Stimulated activated naive CD4-positive, alpha-beta T cell treated with Interleukin-2 at 50 U/mL for 16 hours (primary cell): ENCODE measurements at places on chromosomes 7 and 10.
A peak's percentile ranks its signal among the peaks of the same experiment; 100 is the strongest.

DNA sequence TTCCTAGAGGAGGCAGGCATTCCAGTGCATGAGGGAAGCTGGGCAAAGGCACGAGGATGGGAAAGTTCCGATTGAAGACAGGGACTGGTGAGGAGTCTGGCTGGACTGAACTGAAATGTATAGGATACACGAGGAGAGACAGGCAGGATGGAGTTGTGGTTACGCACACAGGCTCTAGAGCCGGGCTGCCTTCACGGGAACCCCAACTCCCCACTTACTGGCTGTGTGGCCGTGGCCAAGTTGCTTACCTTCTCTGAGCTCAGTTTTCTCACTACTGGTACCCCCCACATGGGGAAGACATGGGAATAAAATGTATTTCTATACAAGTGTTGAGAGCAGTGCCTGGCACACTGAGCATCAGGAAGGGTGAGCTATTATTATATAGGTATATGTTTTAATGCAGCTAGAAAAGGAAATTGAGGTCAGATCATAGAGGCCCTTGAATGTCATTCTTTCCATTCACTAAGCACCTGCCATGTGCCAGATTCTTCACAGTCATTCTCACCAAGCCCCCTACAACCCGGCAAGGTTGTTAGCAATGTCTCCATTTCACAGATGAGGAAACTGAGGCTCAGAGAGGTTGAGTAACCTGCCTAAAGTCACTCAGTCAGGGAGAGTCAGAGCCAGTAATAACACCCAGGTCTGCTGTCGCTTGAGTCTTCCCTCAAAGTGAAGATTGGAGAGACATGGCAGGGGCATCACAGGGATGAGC lies 9.7 kb downstream of the CHST3 start:
- DNase-seq: no peak

DNA sequence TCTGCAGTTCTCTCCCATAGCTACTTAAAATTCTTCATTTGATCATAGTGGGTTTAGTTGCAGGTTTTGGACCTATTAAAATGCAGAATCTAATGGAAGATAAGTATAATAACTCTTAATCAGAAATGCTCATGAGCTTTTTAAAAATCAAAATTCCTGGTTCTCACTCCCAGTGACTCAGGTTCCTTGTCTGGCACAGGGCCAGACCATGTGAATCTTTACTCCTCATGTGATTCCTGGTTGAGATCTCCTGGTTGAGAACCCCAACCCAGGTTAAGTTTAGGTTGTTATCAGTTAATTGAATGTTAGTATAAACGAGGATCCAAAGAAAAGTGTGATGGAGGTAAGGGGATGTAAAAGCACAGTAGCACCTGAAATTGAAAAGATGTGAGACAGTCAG lies 17.5 kb upstream of the TRUB1 start:
- no peak for DNase-seq

- no peak for DNase-seq
These were observed 59.5 kb upstream of the SRPK2 start for GRCh38 chr7:105448181-105448580.

DNA sequence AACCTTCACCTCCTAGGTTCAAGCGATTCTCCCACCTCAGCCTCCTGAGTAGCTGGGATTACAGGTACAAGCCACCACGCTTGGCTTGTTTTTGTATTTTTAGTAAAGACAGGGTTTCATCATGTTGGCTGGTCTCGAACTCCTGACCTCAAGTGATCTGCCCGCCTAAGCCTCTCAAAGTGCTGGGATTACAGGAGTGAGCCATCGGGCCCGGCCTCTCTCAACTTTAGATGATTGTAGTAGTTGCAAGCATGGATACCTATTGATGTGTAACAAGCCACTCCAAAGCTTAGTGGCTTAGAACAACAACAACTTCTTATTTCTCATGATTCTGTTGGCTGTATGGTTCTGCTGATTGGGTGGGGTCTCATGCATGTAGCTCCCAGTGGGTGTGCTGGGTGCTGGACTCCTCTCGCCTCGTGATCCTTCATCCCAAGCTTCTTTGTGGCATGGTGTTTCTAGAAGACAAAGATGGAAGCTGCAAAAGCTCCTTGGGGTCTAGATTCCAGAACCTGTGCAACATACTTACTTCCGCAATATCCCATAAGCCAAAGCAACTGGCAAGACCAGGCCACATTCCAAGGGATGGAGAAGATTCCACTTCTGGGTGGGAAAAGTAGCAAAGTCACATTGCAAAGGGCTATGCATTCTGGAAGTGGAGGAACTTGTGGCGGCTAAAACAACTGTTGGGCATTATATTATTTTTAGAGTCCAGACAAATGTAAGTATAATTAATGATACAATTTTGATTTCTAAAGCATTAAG lies 37.9 kb downstream of the SKIDA1 start:
- DNase-seq: no peak

DNA sequence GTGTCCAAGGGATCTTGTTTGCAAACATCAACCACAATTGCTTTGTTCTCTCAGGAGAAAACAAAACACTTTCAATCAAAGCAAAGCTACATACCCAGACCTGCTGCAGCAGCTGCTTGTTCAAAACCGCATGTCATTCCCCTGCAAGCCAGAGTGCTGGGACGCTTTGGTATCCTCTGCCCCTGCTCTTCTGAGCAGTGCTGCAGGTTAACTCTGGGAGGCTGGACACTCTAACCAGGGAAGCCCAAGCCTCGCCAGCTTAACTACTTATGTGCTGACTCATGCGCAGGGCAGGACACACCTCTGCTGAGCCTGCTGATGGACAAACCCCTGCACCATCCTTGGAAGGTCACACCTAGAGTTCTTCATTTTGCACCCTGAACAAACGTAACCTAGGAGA lies 28.2 kb upstream of the ASAH2 start:
- no peak for DNase-seq

DNA sequence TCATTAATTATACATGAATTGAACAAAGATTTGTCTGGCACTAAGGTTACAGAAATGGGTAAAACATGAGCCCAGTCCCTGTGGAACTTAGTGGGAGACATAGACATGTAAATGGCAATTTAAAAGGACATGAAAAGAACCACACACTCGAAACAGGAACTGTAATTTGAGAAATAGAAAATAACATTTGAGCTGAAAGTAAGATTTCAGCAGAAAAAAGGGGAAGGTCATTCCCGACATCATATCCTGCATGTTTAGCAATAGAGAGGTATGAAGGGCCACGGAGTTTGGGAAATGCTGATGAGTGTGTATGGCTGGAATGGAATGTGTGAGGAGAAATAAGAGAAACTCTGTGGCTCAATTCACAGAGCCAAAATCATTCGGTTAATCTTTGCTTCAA lies 175.4 kb upstream of the AHR start:
- DNase-seq: no peak

DNA sequence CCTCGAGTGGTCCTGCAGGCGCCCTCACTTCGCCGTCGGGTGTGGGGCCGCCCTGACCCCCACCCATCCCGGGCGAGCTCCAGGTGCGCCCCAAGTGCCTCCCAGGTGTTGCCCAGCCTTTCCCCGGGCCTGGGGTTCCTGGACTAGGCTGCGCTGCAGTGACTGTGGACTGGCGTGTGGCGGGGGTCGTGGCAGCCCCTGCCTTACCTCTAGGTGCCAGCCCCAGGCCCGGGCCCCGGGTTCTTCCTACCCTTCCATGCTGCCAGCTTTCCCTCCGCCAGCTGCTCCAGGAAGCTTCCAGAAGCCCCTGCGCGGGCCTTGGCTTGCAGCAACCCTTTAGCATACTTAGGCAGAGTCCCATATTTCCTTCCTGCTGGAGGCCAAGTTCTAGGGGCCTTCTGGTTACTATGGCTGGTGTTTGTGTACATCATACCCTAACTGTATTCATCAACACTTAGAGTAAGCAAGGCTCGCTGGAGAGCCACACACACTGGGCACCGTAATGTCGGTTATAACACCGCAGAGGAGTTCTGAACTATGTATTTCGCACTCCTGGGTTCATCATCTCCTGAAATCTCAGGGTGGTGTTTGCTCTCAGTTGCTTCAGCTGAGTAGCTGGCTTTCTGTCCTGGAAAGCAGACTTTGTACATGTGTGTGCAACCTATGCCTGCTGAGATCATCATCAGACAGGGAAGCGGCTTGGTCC lies 471 bp downstream of the MGMT start:
- no peak for DNase-seq

- no peak for DNase-seq
These were observed 26.6 kb downstream of the GET4 start for GRCh38 chr7:902996-903395.

DNA sequence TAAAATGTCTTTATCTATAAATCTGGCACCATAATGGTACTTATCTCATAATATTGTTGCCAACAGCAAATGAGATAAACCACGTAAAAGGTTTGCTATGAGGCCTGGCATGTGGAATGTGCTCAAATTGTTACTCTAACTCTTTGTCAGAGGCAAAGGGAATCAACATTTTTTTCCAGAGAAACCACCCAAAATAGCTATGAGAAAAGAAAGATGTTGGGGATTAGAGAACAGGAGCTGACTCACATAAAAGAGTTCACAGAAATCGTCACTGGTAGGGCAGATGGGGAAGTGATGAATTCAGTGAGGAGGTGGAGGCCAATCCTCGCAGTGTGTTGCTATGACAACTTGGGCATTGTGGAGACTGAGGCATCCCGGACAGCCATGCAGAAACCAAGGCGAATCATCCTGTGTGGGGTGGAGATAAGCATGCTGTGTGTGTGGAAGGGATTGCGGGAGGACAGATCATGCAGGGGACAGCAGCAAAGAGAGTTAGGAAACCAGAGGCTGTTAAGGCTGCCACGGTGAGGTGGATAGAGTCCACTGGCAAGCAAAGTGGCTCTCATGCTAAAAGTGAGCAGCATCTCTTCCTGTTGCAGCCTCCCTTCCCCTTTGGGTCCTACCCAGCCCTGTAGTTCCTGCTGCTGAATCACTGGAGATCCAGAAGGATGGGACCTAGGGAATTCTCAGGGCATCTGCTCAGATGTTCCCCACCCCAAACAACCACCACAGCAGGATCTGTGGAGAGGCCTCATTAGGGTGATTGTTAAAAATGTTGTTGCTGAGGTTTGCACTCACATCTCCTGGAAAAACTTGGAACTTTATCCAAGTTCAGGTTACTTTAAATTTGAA lies 103.9 kb downstream of the CUBN start:
- peak; percentile 74 for DNase-seq

DNA sequence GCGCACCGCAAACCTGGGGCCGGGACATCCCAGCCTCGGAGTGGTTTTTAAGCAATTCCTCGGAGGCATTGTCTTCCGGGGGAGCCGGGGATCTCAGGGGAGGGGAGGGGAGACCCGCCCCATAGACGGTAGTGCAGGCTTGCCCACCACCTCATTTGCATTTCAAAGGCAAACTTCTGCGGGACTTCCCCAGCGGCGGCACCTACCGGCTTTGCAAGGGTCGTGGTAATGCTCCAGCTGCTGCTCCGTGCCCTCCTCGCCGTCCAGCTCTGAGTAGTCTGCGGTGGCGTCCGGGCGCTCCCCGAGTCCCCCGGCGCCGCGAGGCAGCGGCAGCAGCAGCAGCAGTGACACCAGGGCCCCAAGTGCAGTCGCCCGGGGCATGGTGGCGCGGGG lies 425 bp downstream of the TLL2 start:
- peak; percentile 23 for DNase-seq

GRCh38 chr10:77188521-77188920 lies 449.1 kb downstream of the KCNMA1 start:
- no peak for DNase-seq

DNA sequence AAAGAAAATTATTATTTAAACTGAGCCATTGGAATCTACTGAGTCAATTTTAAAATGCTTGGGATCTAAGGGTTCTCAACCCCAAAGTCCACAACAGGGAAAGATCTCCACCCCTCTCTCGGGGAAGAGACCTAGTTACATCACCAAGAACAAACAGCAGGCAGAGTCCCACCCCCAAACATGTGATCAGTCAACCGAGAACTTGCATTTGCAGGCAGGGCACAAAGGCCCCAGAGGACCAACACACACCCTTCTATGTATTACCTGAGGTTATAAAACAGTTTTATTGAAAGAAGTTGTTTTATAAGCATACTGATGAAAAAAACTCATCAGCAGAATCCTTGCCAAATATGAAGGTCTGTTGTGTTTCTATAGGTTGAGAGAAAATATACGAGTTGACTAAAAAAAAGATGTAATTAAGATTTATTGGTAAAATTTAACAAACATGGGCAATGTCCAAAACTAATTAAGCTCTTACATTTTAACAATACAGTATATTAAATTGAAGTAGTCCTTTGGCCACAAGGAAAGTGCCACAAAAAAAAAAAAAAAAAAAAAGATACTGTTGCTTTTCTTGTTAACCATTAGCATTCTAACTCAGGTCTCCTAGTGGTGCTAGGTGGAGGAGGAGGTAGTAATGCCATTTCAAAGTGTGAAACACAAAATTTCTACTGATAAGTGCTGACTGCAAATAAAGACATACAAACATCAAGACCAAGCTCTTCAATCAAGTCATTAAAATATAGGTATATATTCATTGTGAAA lies 975 bp upstream of the USP54 start:
- DNase-seq: no peak

- DNase-seq: no peak
These were observed 9.3 kb downstream of the CALML5 start for GRCh38 chr10:5490032-5490431.

DNA sequence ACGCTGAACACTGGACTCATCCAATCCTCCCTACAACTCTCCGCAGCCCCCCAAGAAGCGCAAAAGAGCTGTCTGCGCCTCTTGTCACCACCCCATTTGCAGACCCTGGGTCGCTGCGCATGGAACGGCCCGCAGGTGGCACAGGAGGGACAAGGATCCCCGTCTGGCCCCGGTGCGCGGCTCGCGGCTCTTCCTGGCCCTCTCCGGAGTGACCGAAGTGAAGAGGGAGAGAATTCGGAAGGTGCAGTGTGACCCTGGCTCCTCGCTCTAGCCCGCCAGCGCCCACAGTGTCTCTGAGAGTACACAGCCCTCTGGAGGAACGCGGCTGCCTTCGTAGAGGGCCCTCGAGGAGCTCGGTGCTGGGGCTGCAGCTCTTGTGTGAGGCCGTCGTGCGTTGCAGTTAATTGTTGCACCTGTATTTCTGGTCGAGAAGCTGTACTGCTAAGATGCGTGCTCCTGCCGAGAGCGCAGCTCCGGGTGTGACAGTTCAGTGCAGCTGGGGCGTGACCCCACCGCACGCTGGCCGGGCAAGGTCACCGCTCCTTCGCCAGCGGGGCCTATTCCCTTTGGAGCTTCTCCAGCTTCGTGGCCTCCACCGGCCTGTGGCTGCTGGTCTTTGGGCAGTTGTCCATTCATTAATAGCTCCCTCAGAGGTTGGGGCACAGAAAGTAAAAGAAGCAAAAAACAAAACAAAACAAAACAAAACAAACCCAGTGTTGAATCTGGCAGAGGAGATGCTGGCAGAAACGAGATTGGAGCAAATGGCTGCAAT lies 119.0 kb downstream of the SEC23IP start:
- DNase-seq: no peak

- DNase-seq: no peak
These were observed 470.6 kb upstream of the ZWINT start for GRCh38 chr10:56831681-56832080.

GRCh38 chr10:111186358-111186757 lies 109.5 kb downstream of the ADRA2A start:
- DNase-seq: no peak

DNA sequence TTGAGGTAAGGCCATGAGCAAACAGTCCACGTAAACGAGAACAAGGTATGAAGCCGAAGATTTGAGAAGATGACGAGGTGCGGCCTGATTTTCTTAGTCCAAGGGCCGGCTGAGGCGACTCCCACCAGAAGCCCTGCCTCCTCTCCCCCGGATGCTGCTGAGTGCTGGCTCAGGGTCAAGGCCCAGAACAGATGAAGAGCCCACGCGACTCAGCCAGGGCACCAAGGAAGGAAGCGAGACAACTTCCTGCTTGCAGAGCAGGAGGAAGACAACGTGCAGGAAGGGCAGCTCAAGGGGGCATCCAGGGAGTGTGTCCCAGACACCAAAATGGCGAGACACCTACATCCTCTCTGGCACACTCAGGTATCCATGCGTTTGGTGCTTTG lies 99.5 kb downstream of the CYTH3 start:
- DNase-seq: no peak

- no peak for DNase-seq
These were observed 159.6 kb upstream of the CHST15 start for GRCh38 chr10:124253006-124253405.
